ENCODE measurements at places on chromosomes 1 and 21.

GRCh38 chr1:24921938-24922662, 8.0 kb downstream of the RUNX3 start:
- no peak for DNase-seq

- no peak for DNase-seq
Measured at GRCh38 chr1:48266576-48266975, 44.1 kb downstream of the SLC5A9 start.

- no peak for DNase-seq
Measured at GRCh38 chr1:186708694-186709097, 28.5 kb upstream of the PTGS2 start.

- no peak for DNase-seq
Measured at GRCh38 chr1:17014671-17015567, 3.2 kb upstream of the ATP13A2 start.

- peak; percentile 65 for DNase-seq
Measured at GRCh38 chr1:170586321-170587252, 54.6 kb downstream of the GORAB start.

DNA sequence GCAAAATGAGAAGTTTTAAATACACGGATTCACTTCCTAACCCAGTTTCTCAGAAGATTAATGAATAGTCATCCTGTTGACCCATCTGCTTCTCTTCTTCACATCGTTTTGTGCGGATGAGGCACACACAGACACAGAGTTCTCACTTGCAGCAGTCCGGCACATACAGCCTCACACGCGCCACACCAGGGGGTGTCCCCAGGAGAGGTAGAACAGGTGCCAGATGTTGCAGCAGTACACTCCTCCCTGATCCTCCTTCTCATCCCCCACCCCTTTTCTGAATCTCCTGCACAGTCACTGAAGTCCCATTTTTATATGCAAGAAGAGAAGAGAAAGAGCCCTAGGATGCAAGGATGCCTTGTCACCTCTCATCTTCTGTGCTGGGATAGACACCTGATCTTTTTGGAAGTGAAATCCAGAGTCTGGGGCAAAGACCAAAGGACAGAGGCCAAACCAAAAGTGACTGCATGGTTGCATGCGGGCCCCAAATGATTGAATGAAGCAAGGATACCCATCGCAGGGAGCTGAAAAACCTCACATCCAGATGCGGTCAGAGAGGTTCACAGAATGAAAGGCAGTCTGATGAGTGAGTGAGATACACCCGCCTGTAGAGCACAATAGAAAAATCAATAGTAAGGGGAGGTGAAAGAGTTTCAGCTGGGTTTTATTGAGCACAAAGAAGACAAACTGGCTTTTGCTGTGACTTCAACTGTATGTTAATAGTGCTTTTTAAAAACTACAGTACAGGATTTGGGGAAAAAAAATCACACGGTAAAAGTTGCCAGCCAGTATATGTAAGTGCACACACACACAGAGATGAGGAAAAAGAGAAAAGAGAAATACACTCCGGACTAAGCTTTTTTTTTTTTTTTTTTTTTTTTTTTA, 28.9 kb downstream of the PBX1 start:
- no peak for DNase-seq

DNA sequence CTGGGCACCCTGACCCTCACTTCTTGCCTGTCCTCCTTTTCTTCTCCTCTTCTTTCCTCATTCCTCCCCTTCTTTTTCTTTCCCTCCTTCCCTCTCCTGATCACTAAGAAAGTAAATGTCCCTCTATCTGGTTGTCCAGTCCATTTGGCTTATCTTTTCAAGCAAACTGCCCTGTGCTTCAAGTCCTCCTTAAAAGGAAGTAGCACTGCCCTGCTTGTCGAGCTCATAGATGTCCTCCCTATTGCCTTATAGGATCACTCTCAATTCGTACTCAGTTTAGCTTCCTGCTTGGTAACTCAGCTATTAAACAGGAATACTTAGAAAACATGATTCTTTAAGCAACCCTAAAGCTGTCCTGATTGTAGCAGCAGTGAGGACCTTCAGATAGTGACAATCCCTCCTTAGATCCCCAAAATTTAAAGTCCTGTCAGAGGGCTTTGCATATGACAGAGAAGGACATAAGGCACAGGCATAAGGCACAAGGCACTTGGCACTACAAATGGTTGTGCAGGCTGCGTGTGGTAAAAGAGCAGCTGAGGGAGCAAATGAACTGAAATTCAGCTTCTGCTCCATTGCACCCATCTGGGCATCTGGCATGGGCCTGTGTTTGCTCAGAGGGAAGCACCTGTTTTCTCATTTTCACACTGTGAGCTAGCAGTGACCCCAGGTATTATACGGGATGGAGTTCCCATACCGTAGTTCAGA, 26.1 kb upstream of the SLAMF6 start:
- DNase-seq, result no peak

GRCh38 chr1:217133958-217134856, 411.0 kb upstream of the ESRRG start:
- DNase-seq, result peak; percentile 44

GRCh38 chr1:177891809-177892208, 78.0 kb downstream of the SEC16B start:
- DNase-seq, result no peak

GRCh38 chr21:40563900-40564299, 283.1 kb downstream of the DSCAM start:
- DNase-seq, result no peak

GRCh38 chr1:245843101-245843500, 664.0 kb downstream of the SMYD3 start:
- no peak for DNase-seq

DNA sequence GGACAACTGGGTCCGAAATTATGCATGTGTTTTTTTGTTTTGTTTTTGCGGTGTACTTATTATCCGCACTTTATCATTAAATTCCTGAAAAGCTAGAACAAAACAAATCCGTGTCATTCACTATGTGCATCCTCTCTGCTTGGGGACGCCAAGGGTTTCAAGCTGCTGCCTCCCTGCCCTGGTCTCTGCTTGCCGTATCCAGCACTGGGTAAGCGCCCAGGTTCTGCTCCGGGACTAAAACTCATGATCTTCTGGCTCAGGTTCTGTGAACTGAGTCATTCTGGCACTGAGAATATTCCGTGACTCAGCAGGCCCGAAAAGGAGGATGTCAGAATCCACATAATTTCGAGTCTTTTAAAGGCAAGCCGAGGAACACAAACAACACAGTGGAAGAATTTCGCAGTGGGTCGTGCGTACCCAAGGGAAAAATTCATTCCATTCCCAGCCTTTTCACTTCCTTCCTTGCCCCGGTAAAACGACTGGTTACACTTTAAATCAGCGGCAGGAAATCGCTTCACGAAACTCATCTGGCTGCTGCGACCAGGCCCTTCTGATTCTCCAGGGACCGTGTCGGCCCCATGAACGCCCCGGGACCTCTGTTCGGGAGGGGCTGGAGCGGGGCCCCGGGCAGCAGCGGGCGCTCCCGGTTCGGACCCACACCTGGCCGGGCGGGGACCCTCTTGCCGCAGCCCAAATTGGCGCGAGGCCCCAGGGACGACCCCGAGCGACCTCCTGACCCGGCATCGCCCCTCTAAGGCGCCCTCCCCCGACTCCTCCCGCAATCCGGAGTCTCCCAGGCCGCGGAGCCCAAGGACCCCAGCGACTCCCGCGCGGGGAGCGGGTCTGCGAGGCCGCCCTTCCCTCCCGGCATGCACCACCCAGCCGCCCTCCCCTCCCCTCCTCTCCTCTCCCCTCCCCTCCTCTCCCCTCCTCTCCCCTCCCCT, 746 bp upstream of the LAMC1 start:
- peak; percentile 91 for DNase-seq

DNA sequence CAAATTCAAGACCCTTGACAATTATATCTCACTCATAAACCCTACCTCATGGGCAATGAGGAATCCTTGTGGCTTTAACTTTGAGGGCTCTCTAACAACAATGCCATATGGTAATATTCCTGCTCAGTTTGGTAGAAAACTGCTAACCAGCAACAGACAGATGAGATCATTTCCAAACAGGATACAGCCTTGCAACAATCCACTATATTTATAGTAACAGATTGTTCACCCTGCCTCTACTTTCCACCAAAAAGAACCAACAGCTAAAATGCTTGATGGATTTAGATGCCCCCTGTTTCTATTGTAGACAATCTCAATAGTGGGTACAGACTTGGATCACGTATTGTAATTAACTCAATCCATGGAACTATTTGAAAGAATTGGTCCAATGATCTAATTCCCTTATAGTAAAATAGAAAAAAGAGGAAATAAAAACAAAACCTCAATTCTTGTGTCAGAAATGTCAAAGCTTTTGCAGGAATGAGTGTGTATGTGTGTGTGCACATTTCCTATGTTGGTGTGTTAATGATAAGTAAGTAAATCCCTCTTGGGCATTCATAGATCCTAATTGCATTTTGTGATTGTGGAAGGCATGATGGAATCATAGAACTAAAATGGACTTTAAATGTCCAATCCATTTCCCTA, 100.0 kb upstream of the EDEM3 start:
- DNase-seq, result no peak

DNA sequence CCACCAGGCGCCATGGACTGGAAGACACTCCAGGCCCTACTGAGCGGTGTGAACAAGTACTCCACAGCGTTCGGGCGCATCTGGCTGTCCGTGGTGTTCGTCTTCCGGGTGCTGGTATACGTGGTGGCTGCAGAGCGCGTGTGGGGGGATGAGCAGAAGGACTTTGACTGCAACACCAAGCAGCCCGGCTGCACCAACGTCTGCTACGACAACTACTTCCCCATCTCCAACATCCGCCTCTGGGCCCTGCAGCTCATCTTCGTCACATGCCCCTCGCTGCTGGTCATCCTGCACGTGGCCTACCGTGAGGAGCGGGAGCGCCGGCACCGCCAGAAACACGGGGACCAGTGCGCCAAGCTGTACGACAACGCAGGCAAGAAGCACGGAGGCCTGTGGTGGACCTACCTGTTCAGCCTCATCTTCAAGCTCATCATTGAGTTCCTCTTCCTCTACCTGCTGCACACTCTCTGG, 3.8 kb downstream of the GJB3 start:
- no peak for DNase-seq

DNA sequence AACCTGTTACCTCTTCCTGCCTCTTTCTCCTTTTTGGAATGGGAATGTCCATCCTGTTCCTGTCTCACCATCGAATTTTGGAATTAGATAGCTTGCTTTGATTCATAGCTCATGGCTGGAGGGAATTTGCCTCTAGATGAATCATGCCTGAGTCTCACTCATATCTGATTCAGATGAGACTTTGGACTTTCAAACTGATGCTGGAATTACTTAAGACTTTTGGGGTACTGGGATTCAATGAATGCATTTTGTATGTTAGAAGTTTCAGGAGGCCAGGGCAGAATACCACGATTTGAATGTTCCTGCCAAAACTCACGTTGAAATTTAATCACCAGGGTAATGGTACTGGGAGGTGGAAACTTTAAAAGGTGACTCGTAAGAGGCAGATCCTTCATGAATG, 132.4 kb downstream of the DSCAM start:
- DNase-seq, result no peak

DNA sequence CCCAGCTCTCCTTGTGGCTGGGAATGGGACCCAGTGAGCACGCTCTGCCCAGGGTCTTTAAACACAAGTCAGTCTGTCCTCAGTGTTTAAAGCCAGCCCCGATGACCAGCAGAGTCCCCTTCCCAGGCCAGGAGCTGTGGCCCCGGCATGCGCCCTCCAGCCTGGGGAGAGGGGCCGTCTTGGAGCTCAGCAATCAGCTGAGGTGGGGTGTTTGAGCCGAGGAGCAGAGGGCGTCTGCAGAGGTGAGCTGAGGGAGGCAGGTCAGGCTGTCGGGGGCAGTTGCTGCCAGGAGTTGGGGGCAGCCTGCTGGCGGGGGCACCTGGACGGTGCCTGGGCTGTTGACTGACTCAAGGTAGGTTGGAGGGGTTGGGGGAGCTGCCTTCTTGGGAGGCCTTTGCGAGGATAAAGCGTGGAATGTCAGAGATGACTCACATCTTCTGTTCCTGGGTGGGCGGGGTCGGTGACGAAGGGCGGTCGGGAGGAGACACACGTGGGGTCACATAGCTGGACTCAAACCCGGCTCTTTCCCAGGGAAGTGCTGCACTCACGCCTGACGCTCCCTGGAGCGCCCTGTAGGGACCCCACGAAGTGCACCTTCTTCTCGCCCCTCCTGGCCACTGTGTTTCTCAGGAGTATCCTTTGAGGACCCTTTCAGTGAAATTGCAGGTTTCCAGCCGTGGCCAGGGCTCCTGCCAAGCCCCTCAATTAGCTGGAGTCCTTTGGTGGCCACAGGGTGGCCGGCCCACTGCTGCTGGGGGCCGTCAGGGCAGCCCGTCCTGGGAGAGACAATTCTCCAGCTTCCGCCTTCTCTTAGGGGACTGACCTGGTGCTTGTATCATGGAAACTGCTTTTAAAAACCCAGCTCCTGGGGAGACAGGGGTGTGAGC, 86.2 kb downstream of the SIK1 start:
- no peak for DNase-seq

DNA sequence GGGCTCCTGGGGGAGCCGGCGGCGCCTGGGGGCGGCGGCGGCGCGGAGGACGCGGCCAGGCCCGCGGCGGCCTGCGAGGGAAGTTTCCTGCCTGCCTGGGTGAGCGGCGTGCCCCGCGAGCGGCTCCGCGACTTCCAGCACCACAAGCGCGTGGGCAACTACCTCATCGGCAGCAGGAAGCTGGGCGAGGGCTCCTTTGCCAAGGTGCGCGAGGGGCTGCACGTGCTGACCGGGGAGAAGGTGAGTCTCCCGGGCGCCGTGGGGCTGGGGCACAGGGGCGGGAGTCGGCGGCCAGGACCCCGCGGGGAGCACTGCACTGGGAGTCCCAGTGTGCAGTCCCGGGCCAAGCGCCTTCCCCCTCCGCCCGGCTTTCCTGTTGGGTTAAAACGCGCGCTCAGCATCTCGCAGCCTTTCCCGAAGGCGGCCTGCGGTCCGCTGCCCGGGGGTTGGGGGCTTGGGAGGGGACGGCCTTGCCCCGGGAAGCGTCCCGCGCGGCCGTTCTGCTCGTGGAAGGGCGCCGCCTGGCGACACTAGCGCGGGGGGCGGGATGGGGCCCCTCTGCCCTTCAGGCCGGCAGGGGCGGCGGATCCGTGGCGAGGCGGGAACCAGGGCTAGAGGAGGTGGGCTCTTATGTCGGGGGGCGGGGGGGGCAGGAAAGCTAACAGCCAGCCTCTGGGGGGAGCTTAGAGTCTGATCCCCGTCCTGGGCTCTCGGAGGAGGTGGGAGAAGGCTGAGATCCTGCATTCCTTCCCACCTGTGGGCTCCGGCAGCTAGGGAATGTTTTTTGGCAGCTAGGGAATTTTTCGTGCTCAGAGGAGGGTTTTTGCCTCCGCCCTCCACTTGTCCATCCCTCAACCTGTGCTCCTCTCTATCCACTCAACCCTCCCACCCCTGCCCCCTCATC, 1.1 kb downstream of the HUNK start:
- DNase-seq, result peak; percentile 76

GRCh38 chr1:54310439-54311328, 95.5 kb downstream of the SSBP3 start:
- DNase-seq, result no peak

- DNase-seq, result no peak
Measured at GRCh38 chr1:232974971-232975370, 24.6 kb downstream of the NTPCR start.

Measured in right hindlimb (tissue), 1 donor.